ENCODE measurements at places on chromosomes 3 and 15. TPM values are rescaled to one million over a fixed set of nuclear protein-coding genes. Genes with fewer than 3 reads are reported as not detected.

DNA sequence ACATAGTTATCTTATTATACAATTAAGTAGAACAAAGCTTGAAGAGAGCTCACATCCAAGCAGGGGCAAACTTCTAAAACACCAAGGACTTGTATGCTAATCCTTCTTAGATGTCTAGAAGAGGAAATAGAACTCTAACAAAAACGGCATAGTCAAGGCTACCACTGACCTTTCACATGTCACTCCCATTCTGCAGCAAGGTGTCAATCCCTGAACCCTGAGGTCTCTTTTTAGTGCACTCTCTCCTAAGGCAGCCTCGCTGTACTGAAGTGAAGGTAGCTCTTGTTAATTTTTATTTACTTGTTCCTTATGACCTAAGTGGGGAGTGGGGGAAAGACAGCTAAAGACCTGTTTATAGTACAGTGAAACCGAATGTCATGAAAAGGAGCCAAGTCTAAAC is 506.5 kb downstream of the FOXP1 start:
- no peaks in the 10 kb centered on the region for H3K27me3 ChIP-seq
- peaks cover 86% of the 10 kb centered on the region for H3K4me1 ChIP-seq
- H3K36me3 ChIP-seq = peaks cover 3% of the 10 kb centered on the region
- DNase-seq = no peak

DNA sequence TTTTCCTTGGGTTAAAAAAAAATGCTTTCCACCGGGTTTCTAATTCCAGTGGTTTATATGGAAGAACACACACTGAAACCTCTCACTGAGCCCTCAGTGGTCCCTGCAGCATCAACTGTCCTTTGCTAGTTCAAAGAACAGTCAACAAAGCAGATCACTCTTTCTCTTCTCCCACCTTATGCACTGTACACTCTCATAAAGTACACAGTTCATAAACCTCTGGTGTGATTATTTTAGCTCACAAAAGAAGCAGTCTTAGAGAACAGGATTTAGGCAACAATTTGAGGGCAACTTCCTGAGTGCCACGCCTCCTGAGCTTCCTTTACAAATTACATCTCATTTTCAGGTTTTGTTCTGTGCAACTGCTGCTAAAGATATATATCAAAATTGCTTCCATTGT is 728.4 kb upstream of the GOLIM4 start:
- H3K36me3 ChIP-seq = no peaks in the 10 kb centered on the region
- H3K27ac ChIP-seq = no peak overlapping the region
- no peak overlapping the region for H3K4me3 ChIP-seq
- H3K4me1 ChIP-seq = no peaks in the 10 kb centered on the region
- no peaks in the 10 kb centered on the region for H3K27me3 ChIP-seq
- DNase-seq = no peak

DNA sequence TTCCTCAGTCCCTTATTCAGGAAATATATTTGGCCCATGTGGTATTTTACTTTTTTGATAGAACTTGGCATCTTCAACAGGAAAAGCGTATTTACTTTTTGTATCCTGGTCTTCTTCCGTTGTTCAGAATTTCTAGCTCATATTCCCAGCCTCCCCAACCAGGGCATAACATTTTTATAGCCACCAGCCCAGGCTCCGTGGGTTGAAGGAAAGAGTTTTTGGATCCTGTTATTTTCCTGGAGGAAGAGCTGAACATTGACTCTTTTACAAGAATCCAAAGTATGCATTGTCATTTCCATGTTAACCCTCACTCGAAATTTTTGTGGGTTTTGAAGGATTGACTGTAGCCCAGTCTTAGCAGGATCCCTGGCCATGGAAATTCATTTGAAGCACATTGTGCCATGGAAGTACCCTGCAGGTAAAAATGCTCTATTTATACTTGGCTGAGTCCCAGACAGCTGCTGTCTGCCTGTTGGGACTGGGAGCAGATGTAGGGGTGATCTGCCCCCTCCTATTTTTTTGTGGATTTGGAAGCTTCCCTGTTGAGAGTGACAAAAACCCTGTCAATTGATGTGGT is 98.8 kb downstream of the AKAP13 start:
- H3K4me3 ChIP-seq = no peak overlapping the region
- DNase-seq = no peak
- H3K27ac ChIP-seq = no peak overlapping the region
- peaks cover 77% of the 10 kb centered on the region for H3K4me1 ChIP-seq

TGM4 gene
- total RNA-seq = not detected

GRCh38 chr3:129173725-129174124 is 10.0 kb downstream of the CNBP start:
- peaks cover 64% of the 10 kb centered on the region for H3K4me1 ChIP-seq
- DNase-seq = no peak
- peak overlapping the region; percentile 18 for H3K27ac ChIP-seq
- peaks cover 54% of the 10 kb centered on the region for H3K36me3 ChIP-seq
- H3K4me3 ChIP-seq = no peak overlapping the region
- no peaks in the 10 kb centered on the region for H3K27me3 ChIP-seq
